NCI-H2081 (cell line): ENCODE measurements at places on chromosomes 1 and 21.
A peak's percentile ranks its signal among the peaks of the same experiment; 100 is the strongest.

DNA sequence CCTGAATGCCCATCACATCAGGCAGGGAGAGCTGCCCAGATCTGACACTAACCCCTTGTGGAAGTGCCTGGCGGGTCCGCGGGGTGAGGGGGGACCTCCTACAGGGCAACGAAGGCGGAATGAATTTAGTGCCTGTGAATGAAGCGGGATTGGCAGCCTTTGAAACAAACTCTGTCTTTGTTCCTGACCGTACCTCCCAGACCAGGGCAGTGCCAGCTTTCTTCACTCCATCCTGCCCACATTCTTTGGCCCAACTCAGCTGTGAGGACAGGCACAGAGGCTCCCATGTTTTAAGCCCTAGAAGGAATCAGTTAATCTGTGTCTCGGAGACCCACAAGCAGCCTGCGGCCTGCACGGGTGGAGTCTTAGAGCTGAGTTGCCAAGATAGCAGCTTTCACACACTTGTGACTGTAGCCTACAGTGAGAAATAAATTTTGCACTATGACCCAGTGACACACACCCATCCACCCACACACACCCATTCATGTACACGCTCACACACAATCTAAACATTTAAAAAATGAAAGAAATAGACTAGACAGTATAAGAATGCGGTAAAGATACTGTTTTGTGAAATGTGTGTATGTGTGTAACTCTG lies 60.1 kb upstream of the USP24 start:
- no peak for DNase-seq

- DNase-seq = no peak
Measured at GRCh38 chr1:60103186-60103585, 29.6 kb upstream of the C1orf87 start.

DNA sequence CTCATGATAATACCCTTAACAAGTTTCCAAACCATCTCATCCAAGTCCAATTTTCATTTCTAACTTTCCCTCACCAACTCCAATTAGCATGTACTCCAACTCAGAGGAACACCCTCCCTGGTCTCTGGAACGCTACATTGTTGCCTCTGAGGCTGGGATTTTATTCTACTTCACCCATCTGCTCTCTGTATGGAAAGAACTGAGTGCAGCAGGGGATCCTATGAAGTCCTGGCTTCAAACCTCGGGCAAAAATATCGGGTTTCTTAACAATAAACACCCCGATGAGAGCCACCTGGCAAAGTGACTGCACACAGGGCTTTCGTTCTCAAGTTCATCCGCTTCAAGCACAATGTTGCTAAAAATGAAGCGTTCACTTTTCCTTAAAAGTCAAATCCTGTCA lies 99.6 kb downstream of the CRB1 start:
- peak; percentile 26 for DNase-seq

DNA sequence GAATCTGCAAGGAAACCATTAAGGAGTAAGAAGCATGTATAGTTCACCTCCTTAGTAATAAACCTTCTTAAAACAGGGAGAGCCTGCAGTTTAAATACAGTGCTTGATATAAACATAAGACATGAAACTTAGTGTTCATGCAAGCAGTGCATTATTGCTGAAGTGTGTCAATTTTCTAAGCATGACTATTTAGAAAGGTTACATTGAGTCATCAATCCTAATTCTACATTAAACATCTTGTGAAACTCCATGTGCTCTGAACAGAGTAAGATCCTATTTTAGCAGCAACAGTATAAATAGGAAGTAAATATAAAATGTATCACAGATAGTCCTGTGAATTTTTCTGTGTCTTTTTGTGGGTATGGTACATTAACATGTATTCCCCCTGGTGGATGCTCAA lies 135.5 kb downstream of the ESRRG start:
- DNase-seq = no peak

DNA sequence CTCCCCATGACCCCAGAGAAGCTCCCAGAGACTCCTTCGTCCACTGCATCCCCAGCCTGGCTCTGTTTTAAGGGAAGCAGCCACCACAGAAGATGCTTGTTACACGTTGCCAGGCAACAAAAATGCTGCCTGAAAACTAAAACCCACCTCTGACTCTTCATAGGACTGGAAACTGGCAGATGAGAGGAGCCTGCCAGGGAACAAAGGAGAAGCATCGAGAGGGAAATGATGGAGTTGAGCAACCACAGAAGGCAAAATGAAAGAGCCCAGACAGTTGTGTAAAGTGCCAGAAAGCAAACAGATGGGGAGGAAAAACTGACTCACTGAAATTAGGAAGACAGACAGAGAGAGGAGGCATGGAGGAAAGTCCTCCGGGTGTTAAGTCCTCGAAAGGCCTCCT lies 118.4 kb downstream of the KCNN3 start:
- DNase-seq = no peak

DNA sequence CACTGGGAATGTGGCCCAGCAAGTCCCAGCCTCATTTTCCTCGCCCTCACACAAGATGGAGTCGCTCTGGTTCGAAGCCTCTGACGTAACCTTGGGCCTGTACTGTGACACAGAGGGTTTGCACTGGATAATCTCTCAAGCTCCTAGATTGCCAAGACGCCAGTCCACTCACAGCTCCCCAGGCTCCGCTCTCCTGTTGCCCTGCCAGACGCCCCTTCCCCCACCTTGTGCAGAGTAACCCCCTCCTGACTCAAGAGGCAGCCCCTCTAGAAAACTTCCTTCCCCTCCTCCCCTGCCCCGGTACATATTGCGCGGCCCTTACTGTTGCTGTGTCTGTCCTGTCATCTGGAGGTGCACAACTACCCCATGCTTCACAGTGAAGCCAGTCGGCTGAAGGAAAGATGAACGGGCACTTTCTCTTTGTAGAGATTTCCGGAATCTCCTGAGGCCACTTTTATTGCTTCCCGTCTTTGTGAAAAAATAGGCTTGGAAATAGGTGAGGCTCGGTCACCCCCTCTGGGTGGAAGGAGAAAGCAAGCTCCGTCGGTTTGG lies 981 bp upstream of the KIAA1614 start:
- no peak for DNase-seq

DNA sequence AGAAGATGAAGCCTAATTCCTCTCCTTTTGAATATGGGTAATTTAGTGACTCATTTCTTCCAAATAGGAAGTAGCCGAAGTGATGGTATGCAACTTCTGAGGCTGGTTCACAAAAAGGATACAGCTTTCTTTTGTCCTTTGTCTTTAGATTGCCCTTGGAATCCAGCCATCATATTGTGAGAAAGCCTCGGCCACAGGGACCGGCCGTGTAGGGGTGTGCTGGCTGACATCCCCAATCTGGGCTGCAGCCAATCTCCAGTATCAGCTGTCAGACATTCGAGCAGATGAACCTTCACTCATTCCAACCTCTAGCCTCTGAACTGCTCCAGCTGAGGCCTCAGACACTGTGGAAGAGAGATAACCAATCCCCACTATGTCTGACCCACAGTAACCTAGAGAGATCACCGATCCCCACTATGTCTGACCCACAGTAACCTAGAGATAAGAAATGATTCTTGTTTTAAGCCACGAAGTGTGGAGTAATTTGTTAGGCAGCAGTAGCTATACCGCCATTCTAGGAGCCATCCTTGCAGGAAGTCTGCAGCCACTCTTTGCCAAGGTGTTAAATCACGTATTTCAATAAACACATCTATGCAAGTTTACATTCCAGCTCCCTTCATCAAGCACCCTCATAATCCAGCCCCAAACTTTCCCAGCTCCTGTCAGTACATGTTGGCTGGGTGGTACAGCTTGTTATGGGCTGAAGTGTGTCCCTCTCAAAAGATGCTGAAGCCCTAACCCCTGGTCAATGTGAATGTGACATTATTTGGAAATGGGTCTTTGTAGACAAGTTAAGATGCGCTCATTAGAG lies 2.9 kb upstream of the DIP2A start:
- no peak for DNase-seq

DNA sequence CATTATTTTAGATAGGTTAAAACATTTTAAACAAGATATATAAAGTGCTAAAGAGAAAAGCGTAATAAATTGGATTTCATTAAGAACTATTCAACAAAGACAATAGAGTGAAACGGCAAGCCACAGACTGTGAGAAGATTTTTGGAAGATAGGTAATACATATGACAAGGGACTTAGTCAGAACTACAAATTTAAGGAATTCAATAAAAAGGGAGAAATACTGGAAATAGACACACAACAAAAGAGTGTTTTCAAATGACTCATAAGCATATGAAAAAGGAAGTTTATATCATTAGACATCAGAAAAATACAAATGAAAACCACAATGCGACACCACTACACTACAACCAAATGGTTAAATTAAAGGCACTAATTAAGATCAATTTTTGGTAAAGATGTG lies 90.5 kb downstream of the GDAP2 start:
- no peak for DNase-seq

GRCh38 chr21:35414056-35414455 lies 365.0 kb upstream of the RUNX1 start:
- no peak for DNase-seq

DNA sequence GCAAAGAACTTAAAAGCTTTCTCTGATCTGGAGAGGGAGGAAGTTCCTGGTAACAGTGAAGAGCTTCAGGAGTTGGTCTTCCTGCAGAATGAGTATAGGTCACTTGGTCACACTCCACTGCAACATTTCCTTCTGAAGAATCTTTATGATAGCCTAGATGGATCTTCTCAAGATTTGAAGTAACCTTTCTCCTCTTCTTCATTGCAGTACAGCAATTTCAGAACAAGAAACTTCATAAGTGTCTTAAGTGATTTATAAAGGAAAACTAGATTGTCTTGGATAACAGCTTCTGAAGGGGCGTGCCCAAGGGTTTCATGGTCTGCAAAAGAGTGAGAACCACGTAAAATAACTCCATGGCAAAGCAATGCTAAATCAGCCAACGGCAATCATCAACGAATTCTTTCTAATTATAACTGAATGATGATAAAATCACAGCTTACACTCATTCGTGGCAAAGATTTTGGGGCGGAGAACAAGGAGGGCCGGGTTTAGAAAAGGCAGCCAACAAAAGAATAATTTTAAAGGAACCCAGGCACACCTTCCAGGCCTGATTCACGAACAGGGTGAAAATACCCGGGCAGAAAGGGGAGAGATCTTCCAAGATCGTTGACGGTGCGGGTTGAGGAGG lies 53.9 kb upstream of the ASPM start:
- no peak for DNase-seq

DNA sequence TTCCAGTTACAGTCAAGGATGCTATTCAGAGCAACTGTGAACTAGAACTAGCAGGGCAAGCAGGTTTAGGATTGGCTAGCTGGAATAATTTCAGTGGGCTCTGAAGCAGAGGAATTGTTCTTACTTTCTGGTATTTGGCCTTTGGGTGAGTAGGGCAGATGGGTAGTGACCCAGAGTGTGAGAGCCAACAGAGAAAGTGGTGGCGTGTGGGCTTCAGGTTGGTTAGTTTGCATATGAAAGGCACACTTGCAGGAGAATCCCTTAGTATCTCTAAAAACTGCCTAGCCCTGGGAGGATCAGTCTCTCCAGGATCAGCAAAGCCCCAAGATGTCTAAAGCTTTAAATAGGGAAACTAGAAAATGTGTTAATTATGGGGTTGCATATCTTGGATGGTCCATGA lies 67.6 kb upstream of the LRRC8B start:
- DNase-seq = no peak

DNA sequence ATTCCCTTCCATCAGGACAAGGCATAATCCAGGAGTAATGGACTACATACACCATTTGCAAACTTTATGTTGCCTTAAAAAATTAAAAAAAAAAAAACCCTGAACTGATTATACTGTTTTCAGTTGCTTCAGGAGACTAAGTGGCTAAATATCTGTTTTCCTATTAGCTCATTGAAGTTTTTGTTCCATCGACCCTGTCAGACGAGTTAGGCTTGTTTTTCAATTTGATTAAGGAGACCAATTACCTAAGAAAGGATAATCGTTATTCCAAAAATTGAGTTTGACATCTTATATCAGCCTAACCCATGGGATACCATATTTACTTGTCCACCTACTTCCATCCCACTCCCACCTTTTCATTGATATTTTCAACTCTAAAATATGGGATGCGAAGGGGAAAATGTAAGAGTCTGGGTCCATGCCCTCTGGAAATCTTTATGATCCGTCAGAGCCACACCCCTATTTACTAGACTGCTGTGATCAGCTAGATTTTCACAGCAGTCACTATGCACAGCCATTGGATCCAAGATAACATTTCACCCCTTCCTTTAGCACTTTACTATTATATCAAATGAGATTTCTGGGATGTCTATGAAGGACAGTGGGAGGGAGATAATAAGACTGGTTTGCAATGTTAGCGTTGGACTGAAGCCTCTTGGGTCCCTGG lies 41.0 kb downstream of the IL12RB2 start:
- no peak for DNase-seq

- DNase-seq = no peak
Measured at GRCh38 chr21:45156459-45156858, 82.1 kb downstream of the ADARB1 start.

DNA sequence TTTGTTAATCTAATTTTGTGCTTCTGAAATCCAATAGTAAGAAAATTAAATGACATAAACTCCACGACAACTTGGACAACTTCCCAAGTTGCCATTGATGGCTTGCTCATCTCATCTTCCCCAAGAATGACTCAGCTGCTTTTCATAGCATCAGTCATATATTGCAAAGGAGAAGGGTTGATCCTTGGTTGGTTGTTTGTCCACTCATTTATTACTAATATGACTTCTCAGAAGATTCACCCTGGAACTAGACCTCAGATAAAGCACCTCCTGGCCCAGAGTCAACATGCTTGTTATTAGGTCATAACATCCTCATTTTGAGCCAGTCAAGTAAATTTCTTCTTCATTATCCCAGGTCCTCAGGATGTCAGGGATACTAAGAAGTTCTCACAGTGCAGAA lies 2.3 kb upstream of the LCE3D start:
- no peak for DNase-seq

- DNase-seq = no peak
Measured at GRCh38 chr1:161298116-161298515, 11.7 kb downstream of the MPZ start.

DNA sequence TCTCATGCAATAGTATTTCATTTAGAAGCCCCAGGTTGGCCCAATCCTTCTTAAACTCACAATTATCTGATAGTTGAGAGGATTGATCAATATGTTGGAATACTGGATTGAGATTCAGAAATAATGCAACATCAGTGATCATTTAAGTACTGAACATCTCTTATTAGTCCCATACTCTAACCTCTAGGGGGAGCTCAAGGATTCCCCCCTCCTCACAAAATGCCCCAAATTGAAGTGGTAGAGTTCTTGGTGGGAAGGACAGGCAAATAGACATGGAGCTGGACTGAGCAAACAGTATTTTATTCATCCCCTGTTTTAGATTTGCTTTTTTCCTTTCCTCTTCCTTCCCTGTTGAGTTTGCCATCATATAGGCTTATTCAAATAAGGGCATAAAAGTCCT lies 62.8 kb downstream of the NGF start:
- DNase-seq = no peak

GRCh38 chr1:104923075-104923474 lies 1173.4 kb downstream of the AMY1C start:
- no peak for DNase-seq

DNA sequence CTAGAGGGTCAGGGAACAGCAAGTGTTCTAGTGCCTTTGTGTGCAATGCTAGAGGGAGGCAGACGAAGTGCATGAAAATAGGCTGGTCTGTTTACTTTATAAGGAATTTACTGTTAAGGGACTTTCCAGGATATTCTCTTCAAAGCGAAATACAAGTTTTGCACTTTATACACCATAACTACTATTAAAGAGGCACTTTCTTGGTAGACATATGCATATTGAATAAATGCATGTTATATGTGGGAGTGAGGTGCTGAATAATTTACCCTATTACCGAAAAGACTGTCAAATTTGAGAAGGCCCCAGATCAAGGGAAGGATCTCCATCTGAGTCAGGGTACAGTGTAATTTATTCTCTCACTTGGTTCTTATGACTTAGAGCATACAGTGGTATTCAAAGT lies 310.5 kb downstream of the S1PR1 start:
- no peak for DNase-seq

- no peak for DNase-seq
Measured at GRCh38 chr1:97307151-97307550, 585.6 kb downstream of the PTBP2 start.
